Brain pericyte (primary cell): ENCODE measurements at places on chromosomes 12 and 14.

- DNase-seq, result no peak
Observed at GRCh38 chr12:38159591-38160317, 156.8 kb upstream of the ALG10B start.

- no peak for DNase-seq
Observed at GRCh38 chr14:99596071-99596627, 7.9 kb downstream of the CCDC85C start.

- DNase-seq, result no peak
Observed at GRCh38 chr12:116213014-116213413, 64.5 kb downstream of the MED13L start.

GRCh38 chr12:62260733-62261683, 804 bp downstream of the USP15 start:
- DNase-seq, result no peak

DNA sequence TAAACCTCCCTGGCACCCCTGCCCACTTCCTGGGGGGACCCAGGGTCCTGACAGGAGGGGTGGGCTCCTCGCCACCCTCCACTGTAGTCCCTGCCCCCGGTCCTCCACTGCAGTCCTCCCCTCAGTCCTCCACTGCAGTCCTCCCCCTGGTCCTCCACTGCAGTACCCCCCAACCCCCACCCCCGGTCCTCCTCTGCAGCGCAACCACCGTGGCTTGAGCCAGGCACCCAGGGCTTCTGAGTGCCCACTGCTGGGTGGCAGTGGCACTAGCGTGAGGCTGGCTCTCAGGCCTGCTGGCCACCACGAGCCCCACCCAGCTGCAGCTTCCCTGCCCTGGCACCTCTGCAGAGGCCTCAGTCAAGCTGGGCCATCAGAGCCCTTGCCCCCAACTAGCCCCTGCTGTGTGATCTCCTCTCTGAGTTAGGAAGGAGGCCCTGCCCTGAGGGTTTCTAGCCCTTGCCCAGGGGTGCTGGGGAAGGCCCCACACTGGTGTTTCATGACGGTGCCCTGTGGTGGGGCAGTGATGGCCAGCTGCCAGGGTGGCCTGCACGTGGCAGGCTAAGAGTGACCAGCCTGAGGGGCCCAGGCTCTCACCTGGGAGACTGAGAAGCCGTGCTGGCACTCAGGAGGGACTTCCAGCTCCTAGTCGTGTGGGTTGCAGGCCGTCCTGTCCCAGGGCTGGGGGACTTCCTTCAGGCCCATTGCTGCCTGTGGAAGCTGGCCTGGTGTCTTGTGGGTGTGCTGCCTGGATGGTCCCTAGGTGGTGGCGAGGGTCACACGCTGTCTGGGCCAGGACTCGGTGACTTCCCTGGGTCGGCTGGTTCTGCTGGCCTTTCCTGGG, 9.7 kb downstream of the CEP170B start:
- no peak for DNase-seq

GRCh38 chr14:55386037-55386808, 25.4 kb downstream of the ATG14 start:
- no peak for DNase-seq

GRCh38 chr14:88095791-88096190, 90.9 kb downstream of the GPR65 start:
- no peak for DNase-seq

DNA sequence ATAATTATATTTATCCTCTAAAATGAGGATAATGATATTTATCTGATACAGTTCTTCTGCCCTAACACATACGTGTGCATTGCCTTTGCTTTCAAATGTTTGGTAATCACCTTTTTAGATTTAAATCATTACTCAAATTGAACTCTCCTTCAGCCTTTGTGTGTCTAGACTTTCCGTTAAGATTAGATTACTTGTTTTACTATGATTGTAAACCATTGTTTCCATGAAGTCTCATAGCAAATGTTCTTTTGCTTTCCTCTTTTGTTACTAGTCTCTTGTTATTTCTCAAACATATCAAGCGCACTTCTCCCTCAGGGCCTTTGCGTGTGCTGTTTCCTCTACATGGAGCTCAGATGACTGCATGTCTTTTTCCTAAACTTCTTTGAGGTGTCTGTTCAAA, 63.7 kb downstream of the ETV6 start:
- DNase-seq, result no peak

GRCh38 chr14:67162385-67162784, 26.9 kb upstream of the GARIN2 start:
- no peak for DNase-seq

- DNase-seq, result no peak
Observed at GRCh38 chr12:8088574-8088973, 6.5 kb downstream of the NECAP1 start.

DNA sequence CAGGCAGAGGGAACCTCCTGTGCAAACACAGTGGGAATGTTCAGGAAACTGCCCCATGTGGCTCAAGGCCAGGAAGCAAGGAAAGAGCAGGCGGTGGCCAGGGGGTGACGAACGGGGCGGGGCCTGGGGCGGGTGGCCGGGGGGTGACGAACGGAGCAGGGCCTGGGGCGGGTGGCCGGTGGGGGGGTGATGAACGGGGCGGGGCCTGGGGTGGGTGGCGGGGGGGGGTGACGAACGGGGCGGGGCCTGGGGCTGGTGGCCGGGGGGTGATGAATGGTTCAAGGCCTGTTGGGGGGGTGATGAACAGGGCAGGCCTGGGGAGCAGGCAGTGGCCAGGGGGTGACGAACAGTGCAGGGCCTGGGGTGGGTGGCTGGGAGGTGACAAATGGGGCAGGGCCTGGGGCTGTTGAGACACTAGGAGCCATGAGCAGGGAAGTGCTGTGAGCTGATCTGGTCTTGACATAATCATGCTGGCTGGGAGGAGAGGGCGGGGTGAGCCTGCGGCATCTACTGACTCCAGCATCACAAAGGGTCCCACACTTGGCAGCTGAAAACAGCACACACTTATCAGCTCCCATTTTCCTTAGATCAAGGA, 62.7 kb upstream of the FBRSL1 start:
- no peak for DNase-seq

GRCh38 chr14:93832081-93832480, 43.8 kb upstream of the PRIMA1 start:
- DNase-seq, result no peak

- no peak for DNase-seq
Observed at GRCh38 chr14:69291891-69292561, 32.1 kb downstream of the GALNT16 start.

- no peak for DNase-seq
Observed at GRCh38 chr12:105482951-105483350, 152.5 kb downstream of the C12orf75 start.

DNA sequence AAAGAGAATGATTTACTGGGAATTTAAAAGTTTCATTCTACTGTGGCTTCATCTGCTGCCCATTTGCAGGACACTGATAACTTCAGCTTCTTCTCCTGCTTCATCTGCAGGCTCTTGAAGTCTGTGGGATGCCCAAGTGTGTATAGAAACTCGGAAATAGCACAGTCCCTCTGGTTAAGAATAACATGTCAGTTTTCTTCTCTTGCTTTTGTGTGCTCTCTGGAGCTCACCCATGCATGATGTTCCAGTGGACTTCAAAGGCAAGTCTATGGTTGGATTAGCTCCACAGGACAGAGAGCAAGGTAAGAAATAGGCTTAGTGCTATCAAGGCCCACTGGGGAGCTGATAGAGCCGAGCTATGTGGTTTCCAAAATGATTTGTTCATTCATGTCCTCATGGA, 13.7 kb downstream of the RMST start:
- DNase-seq, result no peak

GRCh38 chr14:89625244-89625713, 208.2 kb upstream of the FOXN3 start:
- no peak for DNase-seq

- no peak for DNase-seq
Observed at GRCh38 chr12:26113181-26113654, 11.6 kb downstream of the BHLHE41 start.

- no peak for DNase-seq
Observed at GRCh38 chr12:89176676-89177075, 175.6 kb downstream of the DUSP6 start.

DNA sequence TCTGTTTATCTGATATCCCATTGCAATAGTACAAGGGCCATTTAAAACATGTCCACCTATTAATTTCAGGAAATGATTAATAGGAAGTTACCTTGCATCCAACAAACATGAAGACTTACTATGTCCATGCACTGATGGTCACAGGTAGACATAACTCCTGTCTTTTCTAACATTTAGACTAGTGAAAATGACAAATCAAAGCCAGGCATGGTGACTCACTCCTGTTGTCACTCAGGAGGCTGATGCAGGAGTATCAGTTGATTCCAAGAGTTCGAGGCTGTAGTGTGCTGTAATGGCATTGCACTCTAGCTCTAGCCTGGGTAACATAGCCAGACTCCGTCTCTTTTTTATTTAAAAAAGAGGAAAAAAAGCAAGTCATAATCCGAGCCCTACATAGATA, 14.8 kb downstream of the HSP90B1 start:
- DNase-seq, result no peak

DNA sequence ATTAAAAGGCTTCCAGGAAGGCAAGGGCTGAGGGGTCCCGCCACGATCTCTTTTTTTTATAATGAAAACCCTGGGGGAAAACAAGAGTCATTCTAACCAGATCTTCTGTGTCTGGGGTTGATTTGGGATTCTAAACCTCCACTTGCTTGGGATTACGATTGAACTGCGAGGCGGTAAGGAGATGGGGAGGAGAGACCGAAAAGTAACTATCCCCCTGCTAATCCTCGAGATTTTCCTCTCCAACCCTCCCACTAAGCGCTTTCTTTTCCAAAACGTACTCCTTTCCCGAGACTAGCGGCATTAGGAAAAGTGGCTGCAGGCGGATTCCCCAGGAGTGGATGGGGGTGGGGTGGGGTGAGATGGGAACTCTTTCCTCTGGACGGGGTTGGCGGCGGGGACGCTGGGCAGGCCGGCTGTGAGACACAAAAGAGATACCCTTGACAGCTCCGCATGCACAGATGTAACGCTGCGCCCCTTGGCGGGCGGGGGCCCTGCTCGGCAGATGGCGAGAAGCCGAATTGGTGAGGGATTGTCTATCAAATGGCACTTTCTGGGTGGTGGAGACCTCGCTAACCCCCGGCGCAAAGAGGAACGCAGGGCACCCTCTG, 830 bp upstream of the SRRM4 start:
- no peak for DNase-seq

DNA sequence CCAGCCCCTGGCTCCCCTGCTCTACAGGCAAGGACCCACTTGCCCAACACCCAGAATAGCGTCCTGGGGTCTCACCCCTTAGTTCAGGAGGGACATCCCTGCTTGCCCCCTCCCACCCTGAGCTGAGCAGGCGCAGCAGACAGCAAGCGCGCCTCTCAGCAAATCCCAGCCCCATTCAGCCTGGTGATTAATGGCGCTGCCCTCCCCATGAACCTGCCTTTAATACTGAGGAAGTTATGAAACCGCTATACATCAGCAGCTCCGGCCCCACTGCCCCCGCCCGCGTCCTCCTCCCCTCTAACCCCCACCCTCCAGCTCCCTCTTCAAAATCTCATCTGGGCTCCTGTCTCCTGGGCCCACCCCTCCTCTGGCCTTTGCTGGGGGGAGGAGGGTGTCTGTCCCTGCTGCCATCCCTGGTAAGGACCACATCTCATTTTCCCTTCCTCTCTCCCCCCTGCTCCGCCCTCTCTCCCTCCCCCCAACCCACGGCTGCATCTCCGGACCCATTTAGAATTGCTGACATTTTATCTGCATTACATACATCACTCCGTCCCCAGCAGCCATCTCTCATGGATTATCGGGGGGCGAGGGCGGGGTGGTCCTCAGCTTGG, 7.1 kb upstream of the SMUG1 start:
- DNase-seq, result no peak

GRCh38 chr12:6380141-6381121, 3.5 kb upstream of the LTBR start:
- no peak for DNase-seq

GRCh38 chr12:82019533-82019932, 260.4 kb upstream of the PPFIA2 start:
- no peak for DNase-seq

DNA sequence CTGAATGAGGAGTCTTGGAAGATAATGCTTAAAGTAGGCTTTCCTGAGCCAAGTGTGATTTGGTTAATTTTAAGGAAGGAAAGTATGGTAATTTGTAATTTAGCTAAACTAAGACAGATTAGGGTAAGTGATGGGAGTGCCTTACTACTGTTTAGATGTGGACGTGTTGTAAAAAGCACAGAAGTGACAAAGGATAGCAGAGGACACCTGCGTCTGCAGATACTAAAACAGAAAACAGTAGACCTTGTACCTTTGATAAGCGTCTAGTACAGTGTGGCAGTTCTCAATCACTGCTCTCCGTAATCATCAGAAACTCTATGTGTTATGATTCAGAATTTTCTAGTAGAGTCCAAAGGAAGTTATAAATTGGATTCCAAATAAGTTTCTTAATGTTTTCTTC, 58.0 kb downstream of the MIA2 start:
- no peak for DNase-seq

- no peak for DNase-seq
Observed at GRCh38 chr12:40569626-40570179, 122.5 kb upstream of the CNTN1 start.

DNA sequence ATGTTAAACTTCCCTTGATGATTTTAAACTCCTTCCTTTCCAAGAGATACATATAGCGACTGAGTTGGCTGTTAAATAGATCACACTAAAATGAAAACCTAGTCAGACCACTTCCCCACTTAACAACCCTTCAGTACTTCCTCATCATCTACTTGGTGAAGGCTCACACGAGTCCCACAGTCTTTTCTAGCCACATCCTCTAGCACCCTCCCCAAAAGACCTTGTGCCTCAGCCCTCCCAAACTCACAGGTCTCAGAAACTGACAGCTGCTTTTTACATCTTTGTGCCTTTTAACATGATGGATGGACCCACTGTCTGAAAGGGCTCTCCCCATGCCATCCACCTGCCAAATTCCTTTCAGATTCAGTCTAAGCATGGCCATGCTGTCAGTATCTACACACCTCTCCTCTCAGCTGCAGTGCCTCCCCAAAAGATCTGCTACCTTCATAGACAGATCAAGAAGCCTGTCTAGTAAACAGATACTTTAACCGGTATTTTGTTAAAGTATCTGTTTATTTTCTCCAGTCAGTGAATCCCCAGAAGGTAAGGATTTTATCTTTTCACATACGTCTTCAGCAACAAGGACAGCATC, 65.1 kb upstream of the GPHB5 start:
- DNase-seq, result no peak

- DNase-seq, result no peak
Observed at GRCh38 chr12:105721051-105721825, 390.7 kb downstream of the C12orf75 start.

GRCh38 chr12:2003676-2004112, 563 bp downstream of the DCP1B start:
- DNase-seq, result no peak

DNA sequence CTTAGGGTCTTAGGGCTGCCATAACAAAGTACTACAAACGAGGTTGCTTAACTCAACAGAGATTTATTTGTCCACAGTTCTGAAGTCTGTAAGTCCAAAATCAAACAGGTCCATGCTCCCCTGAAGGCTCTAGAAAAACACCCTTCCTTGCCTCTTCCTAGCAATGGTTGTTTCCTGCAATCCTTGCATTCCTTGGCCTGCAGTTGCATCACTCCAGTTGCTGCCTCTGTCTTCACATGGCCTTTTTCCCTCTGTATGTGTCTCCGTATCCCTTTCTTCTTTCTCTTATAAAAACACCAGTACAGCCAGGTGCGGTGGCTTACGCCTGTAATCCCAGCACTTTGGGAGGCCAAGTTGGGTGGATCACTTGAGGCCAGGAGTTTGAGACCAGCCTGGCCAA, 17.4 kb downstream of the KCNMB4 start:
- no peak for DNase-seq

- DNase-seq, result no peak
Observed at GRCh38 chr14:100731011-100731670, 4.4 kb downstream of the DLK1 start.
